NCI-H460 (cell line): ENCODE measurements at places on chromosomes 1 and 21. TPM values are rescaled to one million over a fixed set of nuclear protein-coding genes. Genes with fewer than 3 reads are reported as not detected.

DNA sequence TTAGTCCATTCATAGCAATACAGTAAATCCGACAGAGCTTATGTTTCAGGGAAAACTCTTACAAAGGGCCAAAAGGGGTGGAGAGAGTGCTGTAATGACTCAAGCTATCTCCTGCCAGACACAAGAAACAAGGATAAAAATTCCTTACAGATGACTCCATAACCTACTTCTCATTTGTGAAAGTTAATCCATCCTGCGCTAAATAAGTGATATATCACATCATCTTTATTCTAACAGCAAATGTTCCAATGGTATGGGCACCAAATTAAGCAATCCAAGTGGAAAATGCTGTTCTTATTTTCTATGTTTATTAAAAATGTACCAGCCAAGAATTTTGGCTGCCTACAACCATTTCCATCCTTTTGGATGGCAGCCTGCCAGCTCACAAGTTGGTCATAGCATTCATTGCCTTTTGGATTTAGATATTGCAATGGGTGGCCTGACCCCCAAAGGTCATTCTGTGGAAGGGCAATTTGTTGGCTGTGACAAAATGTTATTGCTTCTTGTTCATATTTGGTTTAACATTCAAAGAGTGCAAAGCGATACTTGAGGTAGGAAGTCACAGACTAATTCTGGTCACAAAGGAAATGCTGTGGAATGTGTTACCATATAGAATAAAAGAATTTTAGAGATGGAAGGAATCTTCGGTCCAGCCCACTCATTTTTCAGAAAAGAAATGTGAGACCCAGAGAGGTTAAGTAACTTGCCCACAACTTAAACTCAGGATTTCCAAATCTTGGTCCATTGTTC lies 2.8 kb upstream of the ENAH start:
- peak; percentile 93 for DNase-seq

The USP48 gene
- total RNA-seq: 14.9 and 19.8 TPM in 2 replicates

DNA sequence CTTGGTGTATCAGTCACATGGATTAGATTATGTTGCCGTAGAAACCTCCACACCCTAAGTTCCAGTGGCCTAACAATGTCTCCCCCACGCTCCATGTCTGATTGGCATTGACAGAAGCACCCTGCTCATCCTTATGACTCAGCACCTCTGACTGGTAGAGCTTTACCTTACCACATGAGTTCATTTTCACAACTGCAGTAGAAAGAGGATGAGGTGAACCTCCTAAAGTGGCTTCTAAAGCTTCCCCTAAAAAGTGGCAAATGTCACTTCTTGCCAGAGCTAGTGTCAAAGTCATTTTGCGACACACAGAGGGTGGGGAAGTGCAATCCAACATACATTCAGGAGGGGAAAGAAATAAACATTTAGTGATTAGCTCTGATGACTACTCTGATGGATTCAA lies 30.6 kb upstream of the LYPD8 start:
- no peak for DNase-seq

The MARK1 gene
- total RNA-seq: 3.8 and 4.3 TPM in 2 replicates

The COQ8A gene
- total RNA-seq: 24.7 and 29.0 TPM in 2 replicates

The GNG4 gene
- total RNA-seq: 0.25 and 0.87 TPM in 2 replicates

The CYP4A11 gene
- not detected in 2 replicates for total RNA-seq

The DNAJC28 gene
- 0.61 and 0.74 TPM in 2 replicates for total RNA-seq

GRCh38 chr1:178580876-178581275 lies 68.0 kb downstream of the TEX35 start:
- DNase-seq: no peak

- DNase-seq: no peak
Observed at GRCh38 chr1:181101581-181102226, 13.2 kb downstream of the IER5 start.

GRCh38 chr1:100722221-100722620 lies 2.7 kb downstream of the VCAM1 start:
- DNase-seq: no peak

DNA sequence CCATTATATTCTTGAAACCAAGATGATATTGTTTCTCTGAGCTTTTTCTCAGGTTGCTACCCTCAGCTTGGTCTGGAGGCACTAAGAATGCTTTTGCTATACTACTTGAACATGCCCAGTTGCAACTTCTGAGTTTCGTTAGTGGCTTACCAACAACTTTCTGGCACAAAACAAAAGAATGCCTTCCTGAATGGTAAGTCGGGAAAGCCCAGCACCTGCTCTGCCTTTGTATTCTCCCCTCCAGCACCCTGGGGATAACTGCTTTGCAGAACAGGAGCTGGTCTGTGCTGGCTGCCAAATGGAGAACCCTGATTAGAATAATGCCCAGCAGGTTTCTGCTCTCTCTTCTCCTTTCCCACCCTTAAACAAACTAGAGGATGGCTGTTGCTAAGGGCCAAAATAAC lies 149.3 kb downstream of the TGFB2 start:
- no peak for DNase-seq

GRCh38 chr1:173422456-173422976 lies 54.6 kb upstream of the PRDX6 start:
- no peak for DNase-seq

The ZNF593OS gene
- total RNA-seq: not detected in 2 replicates

The SLC35F3 gene
- total RNA-seq: 2.5 and 3.5 TPM in 2 replicates

GRCh38 chr1:155899683-155900082 lies 11.5 kb downstream of the RIT1 start:
- no peak for DNase-seq

DNA sequence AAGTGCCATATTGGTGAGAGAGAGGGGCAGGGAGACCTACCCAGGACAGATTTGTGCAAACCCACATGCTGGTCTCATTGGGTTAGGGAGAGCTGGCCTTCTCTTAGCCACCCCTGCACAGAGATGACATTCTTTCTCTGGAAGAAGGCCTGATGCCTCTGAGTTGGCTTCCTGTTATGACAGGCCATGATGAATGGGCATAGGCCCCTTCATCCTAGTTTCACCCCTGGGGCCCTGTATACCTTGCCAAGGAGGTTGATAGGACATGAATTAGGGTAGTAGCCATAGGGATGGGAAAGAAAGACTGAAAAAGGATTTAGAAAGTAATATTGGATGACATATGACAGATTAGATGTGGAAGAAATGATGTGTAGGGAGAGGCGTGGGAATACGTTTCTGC lies 46.6 kb downstream of the TENT5C start:
- DNase-seq: no peak

GRCh38 chr1:202264300-202264699 lies 70.7 kb downstream of the LGR6 start:
- no peak for DNase-seq

The ALDH4A1 gene
- total RNA-seq: 3.0 and 3.8 TPM in 2 replicates

DNA sequence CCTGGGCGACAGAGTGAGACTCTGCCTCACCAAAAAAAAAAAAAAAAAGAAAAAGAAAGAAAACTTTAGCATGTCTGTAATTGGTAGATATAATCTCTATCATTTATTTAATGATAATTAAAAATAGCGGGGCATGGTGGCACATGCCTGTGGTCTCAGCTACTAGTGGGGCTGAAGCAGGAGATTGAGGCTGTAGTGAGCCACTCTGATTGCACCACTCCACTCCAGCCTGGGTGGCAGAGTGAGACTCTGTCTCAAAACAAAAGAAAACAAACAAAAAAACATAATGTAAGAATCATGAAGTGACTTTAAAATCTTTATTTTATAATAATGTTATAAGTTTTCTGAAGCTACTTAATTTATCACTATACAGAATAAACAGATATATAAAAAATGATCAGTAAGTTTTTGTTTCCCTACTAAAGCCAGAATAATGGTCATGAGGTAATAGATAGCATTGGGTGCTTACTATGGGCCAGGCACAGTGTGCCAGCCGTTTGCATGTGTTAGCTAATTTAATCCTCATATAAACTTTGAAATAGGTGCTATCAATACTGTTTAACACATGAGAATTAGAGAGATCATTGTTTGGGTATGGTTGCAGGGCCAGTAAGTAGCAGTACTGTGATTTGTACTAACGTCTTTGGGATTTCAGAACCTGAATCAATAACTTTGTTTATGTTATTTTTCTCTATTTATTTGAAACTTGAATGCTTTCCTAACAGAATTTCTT lies 23.8 kb downstream of the CLIC4 start:
- no peak for DNase-seq

The MCOLN2 gene
- 7.6 and 9.8 TPM in 2 replicates for total RNA-seq

The LAMC1 gene
- 540 and 549 TPM in 2 replicates for total RNA-seq

The TMEM82 gene
- total RNA-seq: not detected in 2 replicates

GRCh38 chr1:53210954-53211353 lies 9.5 kb downstream of the CZIB start:
- DNase-seq: no peak

DNA sequence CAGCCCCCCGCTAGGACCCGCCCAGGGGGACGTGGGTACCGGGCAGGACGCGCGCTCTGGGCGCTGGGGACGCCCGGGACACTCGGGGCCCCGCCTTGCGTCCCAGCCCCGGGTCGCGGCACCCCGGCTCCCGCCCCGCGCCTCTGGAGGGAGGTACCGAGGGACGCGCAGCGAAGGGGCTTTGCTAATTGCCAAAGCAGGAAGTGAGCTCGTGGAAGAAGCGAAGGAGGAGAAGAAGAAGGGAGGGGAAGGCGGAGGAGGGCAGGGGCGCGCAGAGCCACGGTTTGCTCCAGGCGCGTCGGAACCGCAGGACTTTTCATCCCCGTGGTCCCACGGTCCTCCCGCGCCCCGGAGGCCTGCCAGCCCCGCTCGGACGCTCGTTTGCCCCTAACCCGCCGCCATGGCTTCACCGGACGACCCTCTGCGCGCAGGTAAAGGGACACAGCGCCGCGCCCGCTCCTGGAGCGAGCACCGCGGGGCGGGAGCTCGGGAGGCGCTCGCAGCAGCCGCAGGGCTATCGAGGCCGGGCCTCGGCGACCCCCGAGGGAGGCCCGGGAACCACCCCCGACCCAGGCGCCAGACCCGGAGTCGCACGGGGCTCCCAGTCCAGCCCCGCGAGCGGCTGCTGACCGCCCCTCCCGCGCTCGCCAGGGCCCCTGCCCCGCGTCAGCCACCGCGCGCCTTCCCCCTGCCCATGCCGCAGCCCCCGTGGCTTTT lies 1.3 kb downstream of the EDARADD start:
- no peak for DNase-seq

- no peak for DNase-seq
Observed at GRCh38 chr1:117122330-117123025, 929 bp upstream of the TRIM45 start.

The RGS18 gene
- not detected in 2 replicates for total RNA-seq

The CD1E gene
- not detected in 2 replicates for total RNA-seq

The NR5A2 gene
- total RNA-seq: 0.10 TPM in 1 of 2 replicates, not detected in the other

The GBP3 gene
- 0.55 and 1.7 TPM in 2 replicates for total RNA-seq

- DNase-seq: no peak
Observed at GRCh38 chr1:74316302-74316701, 81.1 kb downstream of the TNNI3K start.

The ERRFI1 gene
- total RNA-seq: 97.4 and 105 TPM in 2 replicates

GRCh38 chr1:206089341-206089740 lies 27.8 kb downstream of the AVPR1B start:
- DNase-seq: no peak

- DNase-seq: no peak
Observed at GRCh38 chr1:207910591-207911354, at the start of gene CD34. CD34 (minus strand) TSS chr1:207911125; CDS start chr1:207911080, 45 bp downstream.

- DNase-seq: no peak
Observed at GRCh38 chr1:163346326-163346870, 24.6 kb downstream of the NUF2 start.

The CACHD1 gene
- 3.2 and 3.5 TPM in 2 replicates for total RNA-seq

- no peak for DNase-seq
Observed at GRCh38 chr1:101198842-101199636, 37.8 kb upstream of the S1PR1 start.

GRCh38 chr1:28971980-28972771 lies 57.8 kb downstream of the EPB41 start:
- DNase-seq: peak; percentile 15

The COL24A1 gene
- 0.09 and 0.30 TPM in 2 replicates for total RNA-seq

DNA sequence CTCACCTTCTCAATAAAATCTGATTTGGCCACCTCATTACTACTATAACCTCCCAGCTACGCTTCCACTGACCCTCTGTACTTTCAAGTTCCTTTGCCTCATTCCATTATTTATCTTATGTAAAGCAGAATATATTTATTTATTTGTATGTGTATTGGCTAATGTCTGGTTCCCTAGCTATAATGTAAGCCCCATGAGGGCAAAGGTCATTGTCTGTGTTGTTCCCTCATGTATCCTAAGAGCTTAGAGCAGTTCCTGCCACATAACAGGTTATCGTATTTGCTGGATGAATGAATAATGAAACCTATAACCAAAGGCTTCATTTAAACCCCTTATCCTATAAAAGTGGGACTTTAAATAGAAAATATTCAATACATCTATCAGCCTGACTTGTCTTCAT lies 77.9 kb upstream of the DPT start:
- no peak for DNase-seq

DNA sequence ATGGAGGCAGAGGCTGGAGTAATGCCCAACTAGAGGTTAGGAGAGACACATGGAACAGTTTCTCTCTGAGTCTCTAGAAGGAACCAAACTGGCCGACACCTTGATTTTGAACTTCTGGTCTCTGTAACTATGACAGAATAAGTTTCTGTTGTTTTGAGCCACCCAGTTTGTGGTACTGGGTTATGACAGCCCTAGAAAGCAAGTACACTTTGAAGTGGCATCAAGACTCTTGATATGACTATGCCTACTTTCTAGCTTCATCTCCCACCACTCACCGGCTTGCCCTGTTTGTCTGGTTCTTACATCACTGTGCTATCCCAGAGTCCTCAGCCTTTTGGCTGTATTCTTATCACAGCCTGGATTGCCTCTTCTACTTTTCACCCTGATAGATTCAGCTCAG lies 230.3 kb upstream of the USP24 start:
- DNase-seq: no peak

The PRDM16 gene
- 0.29 and 2.2 TPM in 2 replicates for total RNA-seq

The TRIM46 gene
- 0.27 and 0.43 TPM in 2 replicates for total RNA-seq

The ADORA1 gene
- 0.17 TPM in 1 of 2 replicates, not detected in the other for total RNA-seq

- DNase-seq: no peak
Observed at GRCh38 chr1:101022294-101022693, 3.3 kb downstream of the DPH5 start.

GRCh38 chr1:223815865-223816264 lies 29.9 kb downstream of the TP53BP2 start:
- DNase-seq: no peak

The CR1 gene
- total RNA-seq: not detected in 2 replicates

- no peak for DNase-seq
Observed at GRCh38 chr1:76240316-76240715, 165.8 kb downstream of the ST6GALNAC3 start.

DNA sequence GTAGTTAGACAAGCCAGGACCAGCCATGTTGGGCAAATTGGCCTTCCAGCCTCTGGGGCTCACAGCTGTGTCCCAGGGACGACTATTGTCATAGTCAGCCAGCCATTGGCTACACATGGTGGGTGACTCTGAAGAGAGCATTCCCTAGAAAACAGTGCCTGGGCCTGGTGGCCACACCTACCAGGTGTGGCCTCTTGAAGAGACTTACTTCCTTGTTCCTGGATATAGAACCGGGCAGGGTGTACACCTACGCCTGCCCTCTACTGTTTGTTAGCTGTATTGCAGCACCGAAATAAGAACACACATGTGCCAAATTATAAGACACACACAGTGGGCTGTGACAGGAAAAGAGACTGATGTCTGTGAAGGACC lies 134.6 kb upstream of the ARHGEF16 start:
- peak; percentile 65 for DNase-seq

The NBPF6 gene
- not detected in 2 replicates for total RNA-seq
